ENCODE measurements at places on chromosomes 1 and 21.

DNA sequence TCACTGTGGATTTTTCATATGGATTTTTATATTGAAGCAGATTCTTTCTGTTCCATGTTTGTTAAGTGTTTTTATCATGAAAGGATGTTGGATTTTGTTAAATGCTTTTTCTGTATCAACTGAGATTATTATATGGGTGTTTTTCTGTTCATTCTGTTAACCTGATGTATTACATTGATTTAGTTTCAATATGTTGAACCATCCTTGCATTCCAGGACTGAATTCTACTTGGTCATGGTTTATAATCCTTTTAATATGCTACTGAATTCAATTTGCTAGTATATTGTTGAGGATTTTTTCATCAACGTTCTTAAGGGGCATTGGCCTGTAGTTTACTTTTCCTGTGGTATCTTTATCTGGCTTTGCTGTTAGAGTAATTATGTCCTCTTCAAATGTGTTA lies 55.8 kb downstream of the CCDC30 start:
- no peak for DNase-seq

DNA sequence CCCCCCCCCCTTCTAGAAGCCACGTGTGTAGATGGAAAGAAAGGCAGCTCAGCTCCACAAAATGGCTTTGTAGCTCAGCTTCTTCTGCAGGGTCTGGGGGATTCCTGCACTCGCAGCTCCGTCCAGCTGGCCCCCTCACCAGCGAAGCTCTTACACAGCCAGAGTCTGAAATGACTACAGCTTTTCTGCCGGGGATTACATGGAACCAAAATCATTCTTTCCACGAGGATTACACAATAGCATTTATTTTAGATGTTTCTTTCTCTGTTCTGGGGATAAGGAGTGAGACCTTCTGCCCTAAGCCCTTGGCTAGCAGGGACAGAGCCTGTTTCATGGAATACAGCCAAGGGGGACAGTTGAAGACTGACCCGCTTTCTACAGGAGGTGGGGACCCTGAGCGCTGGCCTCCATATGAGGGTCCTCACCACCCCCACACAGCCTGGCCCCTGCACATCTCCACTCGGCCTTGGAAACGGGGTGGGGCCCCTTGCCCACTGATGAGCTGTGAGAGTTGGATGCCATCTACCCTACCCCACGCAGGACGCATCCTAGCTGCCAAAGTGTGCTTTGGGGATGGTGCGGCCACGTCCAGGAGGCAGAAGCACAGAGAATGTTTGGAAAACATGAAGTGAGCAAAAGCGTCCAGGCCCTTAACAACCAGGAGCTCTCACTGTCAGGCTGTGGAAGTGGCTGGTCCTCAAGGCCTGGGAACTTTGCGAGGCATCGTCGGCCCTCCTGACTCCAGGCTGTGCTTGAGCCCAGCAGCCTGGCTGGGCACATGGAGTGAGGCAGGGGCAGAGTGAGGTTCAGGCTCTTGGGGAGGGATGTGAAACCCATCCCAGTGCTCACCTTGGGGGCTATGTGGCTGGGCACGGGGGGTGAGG lies 14.5 kb downstream of the ACTRT2 start:
- no peak for DNase-seq

DNA sequence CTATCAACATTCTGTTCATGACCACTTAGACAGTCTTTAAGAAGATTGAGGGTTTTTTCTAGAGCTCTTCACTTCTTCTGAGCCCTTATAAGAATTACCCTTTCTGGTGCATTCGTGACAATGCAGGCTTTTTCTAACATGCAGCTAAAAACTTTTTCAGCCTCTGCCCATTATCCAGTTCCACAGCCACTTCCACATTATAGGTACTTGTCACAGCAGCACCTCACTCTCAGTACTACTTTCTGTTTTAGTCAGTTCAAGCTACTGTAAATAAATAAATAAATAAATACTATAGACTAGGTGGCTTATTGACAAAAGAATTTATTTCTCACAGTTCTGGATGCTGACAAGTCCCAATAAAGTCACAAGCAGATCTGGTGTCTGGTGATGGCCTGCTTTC lies 284.4 kb upstream of the PKN2 start:
- DNase-seq: no peak

- no peak for DNase-seq
Observed at GRCh38 chr1:236063919-236064673, 794 bp downstream of the NID1 start.

GRCh38 chr1:82485591-82486369 lies 685.0 kb downstream of the ADGRL2 start:
- DNase-seq: peak; percentile 46
